ENCODE measurements at places on chromosomes 2 and 18. TPM values are rescaled to one million over a fixed set of nuclear protein-coding genes. Genes with fewer than 3 reads are reported as not detected.

- DNase-seq: no peak
These were observed 59.6 kb downstream of the CHRNA1 start for GRCh38 chr2:174704642-174705041.

DNA sequence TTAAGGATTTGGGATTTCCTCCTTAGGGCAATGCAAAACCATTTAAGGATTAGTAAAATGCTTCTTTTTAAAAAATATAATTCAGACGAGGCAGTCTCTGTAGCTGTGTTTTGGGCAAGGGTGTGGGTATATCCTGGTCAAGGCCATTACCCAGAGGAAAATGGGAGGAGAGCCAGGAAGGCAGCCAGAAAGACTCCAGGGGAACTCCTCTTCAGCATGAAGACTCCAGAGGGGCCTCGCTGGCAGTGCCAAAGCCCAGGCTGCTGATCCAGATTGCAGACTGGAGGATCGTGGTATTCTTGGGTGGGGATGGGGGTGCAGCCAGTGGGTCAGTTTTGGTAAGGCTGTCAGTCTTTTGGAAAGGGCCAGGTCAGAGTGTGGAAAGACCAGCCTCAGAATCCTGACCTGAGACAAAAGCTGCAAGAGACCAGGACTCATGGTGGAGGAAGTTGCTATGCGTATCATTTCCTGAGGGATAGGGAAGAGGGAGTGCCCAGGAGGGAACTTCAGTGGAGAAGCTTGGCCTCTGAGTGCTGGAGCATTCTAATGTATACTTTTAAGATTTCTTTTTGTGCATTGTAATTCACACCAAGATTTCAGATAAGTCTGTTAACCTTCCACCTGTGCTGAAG is 20.9 kb upstream of the RAB11FIP5 start:
- no peak for DNase-seq

The OTX1 gene
- not detected for polyA plus RNA-seq

The KCNE4 gene
- 3.4 TPM for polyA plus RNA-seq

The HOXD1 gene
- 2.6 TPM for polyA plus RNA-seq

DNA sequence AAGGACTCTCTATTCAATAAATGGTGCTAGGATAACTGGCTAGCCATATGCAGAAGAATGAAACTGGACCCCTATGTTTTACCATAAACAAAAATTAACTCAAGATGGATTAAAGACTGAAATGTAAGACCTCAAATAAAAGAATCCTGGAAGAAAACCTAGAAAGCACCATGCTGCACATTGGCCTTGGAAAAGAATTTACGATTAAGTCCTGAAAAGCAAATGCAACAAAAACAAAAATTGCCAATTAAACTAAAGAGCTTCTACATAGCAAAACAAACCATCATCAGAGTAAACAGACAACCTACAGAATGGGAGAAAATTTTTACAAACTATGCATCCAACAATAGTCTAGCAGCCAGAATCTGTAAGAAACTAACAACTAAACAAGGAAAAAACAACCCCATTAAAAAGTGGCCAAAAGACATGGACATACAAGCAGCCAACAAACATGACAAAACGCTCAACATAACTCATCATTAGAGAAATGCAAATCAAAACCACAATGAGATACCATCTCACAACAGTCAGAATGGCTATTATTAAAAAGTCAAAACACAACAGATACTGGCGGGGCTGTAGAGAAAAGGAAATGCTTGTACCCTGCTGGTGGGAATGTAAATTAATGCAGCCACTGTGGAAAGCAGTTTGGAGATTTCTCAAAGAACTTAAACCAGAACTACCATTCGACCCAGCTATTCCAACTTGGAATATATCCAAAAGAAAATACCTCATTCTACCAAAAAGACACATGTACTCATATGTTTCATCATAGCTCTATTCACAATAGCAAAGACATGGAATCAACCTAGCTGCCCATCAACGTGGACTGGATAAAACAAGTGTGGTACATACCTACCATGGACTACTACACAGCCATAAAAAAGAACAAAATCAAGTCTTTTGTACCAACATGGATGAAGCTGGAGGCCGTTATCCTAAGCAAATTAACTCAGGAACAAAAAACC is 30.6 kb downstream of the SEPTIN10 start:
- no peak for DNase-seq

GRCh38 chr2:12298352-12298751 is 418.4 kb upstream of the TRIB2 start:
- no peak for DNase-seq

The ALPG gene
- not detected for polyA plus RNA-seq

The CHRND gene
- polyA plus RNA-seq: 72.6 TPM
